ENCODE measurements at places on chromosomes 4 and X.

GRCh38 chr4:15366721-15367120, 61.1 kb upstream of the C1QTNF7 start:
- DNase-seq, result no peak
- no peaks in the 10 kb centered on the region for H3K27me3 ChIP-seq
- no peak overlapping the region for H3K27ac ChIP-seq
- no peaks in the 10 kb centered on the region for H3K4me1 ChIP-seq
- no peak overlapping the region for H3K4me3 ChIP-seq

- no peaks in the 10 kb centered on the region for H3K36me3 ChIP-seq
- H3K27me3 ChIP-seq, result no peaks in the 10 kb centered on the region
- no peak overlapping the region for H3K4me3 ChIP-seq
- no peaks in the 10 kb centered on the region for H3K4me1 ChIP-seq
- no peak overlapping the region for H3K27ac ChIP-seq
- no peak for DNase-seq
Measured at GRCh38 chr4:26450418-26450817, 39.9 kb downstream of the CCKAR start.

DNA sequence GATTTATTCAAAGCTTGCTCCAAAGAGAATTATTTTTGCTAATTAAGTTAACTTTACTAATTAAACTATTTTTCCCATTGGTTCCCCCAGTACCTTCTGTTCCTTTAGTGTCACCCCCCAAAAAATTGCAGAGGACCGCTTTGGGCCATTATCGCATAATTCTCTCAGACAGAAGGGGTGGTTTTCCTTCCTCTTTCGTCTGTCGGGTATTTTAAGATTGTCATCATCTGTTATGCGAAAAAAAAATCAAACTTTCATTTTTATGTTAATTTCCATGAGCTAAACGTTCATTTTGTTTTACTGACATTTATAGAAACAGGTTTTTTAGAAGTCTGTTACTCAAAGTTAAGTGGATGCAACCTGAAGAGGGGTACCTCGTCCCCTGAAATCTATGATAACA, 76.2 kb upstream of the DDX3X start:
- peaks cover 24% of the 10 kb centered on the region for H3K27me3 ChIP-seq
- no peak overlapping the region for H3K27ac ChIP-seq
- no peak overlapping the region for H3K4me3 ChIP-seq
- no peak for DNase-seq
- H3K4me1 ChIP-seq, result peaks cover 12% of the 10 kb centered on the region

GRCh38 chr4:186587416-186588018, 32.1 kb upstream of the MTNR1A start:
- H3K4me1 ChIP-seq, result no peaks in the 10 kb centered on the region
- H3K27me3 ChIP-seq, result no peaks in the 10 kb centered on the region
- H3K27ac ChIP-seq, result no peak overlapping the region
- H3K36me3 ChIP-seq, result peaks cover 10% of the 10 kb centered on the region

DNA sequence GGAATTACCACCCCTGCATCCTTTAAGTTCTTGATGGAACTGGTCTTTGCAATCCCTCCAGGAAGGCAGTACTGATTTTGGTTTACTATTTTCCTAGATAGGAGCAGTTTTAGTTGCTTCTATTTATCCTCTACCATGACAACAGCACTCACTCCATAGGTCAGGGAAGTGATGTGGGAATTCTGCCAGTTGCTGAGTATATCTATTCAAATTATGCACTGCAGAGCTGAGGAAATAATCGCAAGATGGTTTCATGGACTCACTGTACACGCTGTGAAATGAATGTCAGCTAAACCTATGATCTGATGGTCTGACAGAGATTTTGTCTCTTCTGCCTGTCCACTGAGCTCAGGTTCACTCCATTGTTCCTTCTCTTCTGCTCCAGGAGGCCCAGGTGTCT, 135.8 kb downstream of the FAAH2 start:
- no peaks in the 10 kb centered on the region for H3K27me3 ChIP-seq
- H3K27ac ChIP-seq, result no peak overlapping the region
- H3K4me3 ChIP-seq, result no peak overlapping the region
- H3K4me1 ChIP-seq, result no peaks in the 10 kb centered on the region
- H3K36me3 ChIP-seq, result no peaks in the 10 kb centered on the region

Data from spinal cord (tissue), 10 donors.